GM06990 (cell line): ENCODE measurements at places on chromosomes 1 and 21.
A peak's percentile ranks its signal among the peaks of the same experiment; 100 is the strongest.

DNA sequence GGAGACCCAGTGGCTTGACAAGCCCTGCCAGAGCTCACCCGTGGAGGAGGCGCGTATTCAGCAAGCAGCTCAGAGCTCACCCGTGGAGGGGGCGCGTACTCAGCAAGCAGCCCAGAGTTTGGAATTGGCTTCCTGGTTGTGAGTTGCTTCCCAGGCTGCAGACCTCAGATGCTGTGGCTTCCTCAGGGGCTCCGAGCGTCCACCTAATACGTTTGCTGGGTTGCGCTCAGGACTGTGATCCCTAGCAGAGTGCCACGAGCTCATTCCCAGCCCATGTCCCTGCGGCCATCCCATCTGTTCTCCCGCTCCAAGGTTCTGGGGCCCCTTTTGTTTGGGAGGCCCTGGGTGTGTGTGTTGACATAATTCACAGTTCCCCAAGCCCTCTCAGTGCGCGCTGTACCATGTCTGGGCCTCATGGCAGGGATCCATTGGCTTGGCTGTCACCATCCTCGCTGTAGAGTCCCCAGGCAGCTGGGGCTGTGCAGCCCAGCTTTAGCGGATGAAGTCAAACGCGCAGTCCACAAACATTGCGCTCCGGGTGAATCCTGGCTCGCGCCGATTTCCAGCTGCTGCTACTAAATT, 3.6 kb downstream of the AJAP1 start:
- DNase-seq, result no peak

GRCh38 chr1:15261155-15262002, 14.4 kb downstream of the FHAD1 start:
- no peak for DNase-seq

GRCh38 chr1:100458661-100459357, 79.1 kb upstream of the GPR88 start:
- DNase-seq, result no peak

GRCh38 chr1:8294170-8294697, 23.7 kb upstream of the SLC45A1 start:
- DNase-seq, result no peak

DNA sequence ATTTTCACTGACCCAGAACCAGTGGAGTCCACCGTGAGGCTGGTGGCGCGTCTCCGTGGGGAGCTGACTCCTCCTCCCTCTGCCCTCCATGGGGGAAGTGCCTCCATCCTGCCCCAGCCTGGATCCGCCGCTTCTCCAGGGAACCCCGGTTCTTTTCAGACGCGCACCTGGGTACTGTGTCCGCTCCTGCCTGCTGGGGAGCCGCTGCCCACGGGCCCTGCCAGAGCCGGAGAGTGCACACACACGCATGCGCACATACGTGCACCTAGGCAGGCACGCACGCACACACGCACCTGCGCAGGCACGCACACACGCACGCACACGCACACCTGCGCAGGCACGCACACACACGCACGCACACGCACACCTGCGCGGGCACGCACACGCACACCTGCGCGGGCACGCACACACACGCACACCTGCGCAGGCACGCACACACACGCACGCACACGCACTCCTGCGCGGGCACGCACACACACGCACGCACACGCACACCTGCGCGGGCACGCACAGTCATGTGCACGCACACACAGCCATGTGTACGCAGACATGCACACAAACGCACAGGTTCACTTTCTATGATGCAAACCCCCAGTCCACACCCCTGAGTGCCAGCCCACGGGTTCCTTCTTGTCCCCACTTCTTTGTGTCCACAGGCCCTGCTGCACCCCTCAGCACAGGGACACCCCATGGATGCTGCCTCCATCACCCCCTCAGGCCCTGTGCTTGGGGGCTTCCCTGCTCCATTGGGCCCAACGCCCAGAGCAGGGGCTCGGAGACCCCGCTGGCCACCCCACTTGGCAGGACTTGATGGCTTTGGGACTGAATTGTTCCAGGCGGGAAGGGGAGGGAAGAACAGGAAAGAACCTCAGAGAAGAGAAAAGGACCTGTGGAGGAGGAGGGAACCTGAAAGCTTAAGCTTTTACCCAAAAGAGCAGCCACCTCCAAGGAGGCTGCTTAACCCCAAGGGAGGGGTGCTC, 42.7 kb downstream of the MORN1 start:
- DNase-seq, result no peak

DNA sequence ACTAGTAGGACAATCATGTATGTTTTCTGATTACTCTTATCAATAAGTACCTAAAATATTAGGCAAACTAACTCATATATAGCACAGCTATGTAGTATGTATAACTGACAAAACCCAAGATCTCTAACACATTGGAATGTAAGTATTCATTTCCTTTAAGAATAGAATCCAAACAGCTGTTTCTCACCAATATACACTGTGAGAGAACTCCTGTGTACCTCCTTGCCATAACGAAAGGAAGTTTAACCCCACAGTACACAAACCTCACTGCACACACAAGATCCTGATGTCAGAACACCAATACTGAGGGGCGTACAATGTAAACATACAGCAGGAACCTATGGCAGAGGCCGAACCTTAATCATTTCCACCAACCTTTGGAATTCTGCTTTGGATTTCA, 113.0 kb downstream of the SMYD3 start:
- DNase-seq, result no peak

- DNase-seq, result no peak
These were observed 593 bp upstream of the DNAJC16 start for GRCh38 chr1:15526021-15526489.

DNA sequence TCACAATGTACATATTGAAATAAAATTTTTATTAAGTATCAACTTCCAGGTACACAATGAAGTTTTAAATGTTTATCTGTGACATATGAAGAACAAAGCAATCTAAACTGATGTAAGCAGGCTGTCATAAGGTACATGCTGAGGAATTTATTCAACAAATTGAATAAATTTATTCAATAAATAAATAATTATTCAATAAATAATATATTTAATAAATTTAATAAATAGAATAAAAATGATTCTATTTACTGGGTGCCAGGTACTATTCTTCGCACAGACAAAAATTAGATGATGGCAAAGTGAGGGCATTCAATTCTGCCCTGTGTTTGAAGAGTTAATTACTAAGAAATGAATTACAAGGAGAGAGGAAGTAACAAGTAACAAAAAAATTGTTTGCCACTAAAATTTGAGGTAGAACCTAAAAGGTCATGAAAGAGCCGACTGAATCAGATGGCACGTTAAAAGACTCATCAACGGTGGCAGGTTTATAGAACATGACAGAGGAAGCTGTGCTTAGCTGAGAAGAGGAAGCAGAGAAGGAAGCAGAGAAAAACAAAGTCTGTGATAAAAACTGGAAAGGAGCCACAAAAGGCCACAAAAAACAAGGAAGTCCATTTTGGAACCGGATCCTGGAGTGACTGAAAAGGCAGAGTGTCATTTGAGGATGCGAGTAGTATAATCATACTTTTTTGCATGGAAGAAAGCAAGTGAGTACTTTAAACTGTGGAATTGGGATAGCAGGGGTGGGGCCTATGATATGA, 2.2 kb upstream of the USP24 start:
- DNase-seq, result no peak

- no peak for DNase-seq
These were observed 216.3 kb upstream of the FAM78B start for GRCh38 chr1:166383137-166383536.

DNA sequence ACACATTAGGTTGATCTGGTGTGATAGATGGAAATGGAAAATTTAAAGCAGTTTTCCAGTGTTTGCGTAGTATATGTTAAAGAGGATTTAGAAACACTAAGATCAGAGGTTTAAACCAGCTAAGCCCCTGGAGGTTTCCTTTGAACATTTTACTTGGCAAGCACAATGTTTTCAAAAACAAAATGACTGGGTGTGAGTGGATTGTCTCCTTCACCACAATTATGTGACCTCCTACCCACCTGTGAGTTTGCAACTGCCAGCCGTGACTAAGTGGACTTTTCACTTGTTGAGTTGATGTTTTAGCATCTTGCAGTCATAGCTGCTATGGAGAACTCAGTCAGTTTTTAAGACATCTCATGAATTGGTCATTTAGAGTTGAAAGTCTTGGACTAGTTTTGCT, 4.7 kb downstream of the CCDC190 start:
- DNase-seq, result no peak

DNA sequence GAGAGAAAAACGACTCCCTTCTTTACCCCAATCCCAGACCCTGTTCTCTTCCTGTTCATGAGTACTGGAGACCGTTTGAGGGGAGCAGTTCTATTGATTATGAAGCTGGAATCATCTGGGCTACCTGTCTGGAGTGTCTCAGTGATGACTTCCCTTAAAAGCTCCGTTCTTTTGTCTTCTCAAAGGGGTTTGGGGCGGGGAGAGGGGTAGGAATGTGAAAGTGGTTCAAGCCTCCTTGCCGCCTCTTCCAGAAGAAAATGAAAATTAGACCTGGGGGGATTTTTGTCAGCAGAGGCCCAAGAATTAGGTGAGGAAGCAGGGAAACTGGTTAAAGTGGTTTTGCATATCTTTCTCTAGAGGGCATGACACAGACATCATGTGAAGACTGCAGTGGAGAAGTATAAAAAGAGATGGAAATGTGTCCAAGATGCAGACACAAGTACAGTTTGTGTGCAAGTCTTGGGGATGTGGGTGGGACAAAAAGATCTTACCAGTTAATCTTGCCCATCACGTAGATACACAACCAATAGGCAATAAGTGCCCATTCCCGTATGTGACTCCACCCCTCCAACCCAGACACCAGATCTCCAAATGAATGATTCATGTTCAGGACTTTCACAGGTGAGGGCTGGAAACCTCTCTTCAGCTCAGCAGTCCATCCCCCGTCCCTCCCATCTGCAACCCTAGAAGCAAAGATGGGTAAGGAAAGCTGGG, 470 bp upstream of the MTMR11 start:
- DNase-seq, result no peak

DNA sequence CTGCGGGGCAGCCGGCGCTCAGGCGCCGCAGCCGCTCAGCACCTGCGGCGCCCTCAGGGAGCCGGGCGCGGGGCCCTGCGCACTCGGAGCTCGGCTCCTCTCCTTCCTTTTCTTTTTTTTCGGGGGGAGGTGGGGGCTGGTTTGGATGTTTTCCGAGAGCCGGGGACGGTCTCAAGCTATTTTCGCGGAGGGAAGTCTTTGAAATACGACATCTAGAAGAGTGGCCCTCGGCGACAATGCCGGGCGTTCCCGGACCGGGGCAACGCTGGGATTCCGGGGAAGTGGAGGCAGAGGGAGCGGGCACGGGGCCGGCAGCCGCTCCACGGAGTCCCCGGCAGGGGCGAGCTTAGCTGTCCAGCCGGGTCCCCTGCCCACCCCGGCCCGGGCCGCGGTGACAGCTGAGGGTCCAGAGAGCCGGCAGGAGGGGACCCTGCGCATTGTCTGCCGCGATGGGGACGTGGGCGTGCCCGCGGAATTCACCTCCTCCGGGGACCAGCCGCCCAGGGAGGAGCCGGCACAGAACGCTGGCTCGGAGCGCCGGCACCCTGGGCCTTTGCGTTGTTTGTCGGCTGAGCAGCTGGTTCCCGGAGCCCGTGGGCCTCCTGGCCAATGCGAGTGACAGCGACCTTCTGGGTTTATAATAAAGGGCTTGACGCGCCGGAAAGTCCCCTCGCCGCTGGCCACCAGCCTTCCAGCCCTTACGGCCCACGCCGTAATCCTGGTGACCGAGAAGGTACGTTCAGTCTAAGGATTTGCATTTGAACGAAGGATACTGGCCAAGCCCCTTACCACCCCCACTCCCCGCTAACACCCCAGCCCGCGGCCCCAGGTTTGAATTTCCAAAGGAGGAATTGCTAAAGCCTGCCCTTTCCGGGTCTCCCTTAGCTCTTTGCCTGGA, 582 bp downstream of the SLC37A1 start:
- DNase-seq, result peak; percentile 69

GRCh38 chr1:89529196-89529595, 4.6 kb downstream of the LRRC8B start:
- DNase-seq, result no peak

DNA sequence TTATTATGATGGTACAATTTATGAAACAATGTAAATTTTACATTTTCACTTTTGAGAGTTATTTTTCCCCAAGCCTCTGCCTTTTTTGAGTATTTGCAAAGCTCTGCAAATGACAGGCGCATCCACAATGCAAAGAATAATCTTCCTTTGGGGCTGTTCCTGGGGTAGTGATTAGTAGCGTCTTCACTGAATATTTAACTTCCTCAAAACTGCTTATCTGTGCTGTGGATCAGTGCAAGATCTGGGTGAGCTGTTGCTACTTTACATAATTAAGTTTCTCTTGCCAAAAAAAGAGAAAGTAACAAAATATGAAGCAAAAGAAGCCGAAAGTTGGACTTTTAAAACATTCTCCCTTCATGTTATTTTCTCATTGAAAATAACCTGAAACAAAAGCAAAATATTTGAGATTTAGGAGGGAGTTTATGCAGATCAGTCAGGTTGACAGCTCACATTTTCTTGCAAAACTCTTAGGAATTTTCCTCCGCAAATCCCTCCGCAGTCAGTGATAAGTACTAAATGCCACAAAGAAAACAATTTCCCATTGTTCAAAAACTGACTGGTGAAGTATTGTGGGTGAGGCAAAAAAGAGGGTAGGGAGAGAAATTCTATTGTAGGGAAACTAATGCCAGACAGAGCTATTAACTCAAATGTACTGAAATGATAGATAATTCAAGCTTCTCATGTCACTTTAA, 276.4 kb upstream of the B3GALT2 start:
- DNase-seq, result no peak

DNA sequence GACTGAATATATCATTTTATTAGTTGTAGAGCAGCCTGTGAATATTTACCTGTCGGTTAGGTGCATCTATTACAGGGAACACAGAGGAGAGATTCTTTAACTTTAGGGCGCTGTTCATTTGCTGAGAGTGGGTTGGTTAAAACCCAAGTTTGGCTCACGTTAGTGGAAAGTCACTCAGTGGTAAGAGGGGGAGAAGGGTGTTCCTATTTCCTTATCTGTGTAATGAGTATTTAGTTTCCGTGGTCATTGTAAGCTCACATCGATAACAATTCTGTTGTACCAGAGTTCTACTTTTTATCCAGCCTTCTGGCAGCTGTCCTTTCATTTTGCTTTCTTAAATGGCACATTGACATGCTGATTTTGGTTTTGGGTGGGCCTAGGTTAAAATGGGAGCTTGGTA, 773.2 kb upstream of the ADAMTS5 start:
- no peak for DNase-seq

DNA sequence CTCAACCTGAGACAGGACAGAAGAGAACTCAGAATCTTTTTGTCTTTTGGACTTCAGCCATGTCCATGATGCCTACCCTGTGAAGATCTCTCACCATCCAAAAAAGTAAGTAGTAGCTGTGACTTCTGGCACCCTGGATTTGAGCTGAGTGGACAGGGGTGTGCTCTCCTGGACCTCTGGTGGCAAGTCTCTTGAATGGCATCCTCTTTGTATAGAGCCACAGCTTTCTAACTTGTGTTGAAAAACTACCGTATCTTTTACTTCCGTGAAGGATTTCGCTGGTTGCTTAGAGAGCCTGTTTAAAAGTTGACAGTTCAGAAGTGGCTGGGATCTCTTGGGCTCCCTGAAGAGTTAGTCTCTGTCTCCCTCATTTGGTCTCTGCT, 1.8 kb downstream of the MFN2 start:
- no peak for DNase-seq
